Fibroblast of villous mesenchyme (primary cell): ENCODE measurements at places on chromosomes 16 and 17. TPM values are rescaled to one million over a fixed set of nuclear protein-coding genes. Genes with fewer than 3 reads are reported as not detected.

GRCh38 chr17:43220511-43221125, 7.8 kb downstream of the CCDC200 start:
- no peak for DNase-seq

DNA sequence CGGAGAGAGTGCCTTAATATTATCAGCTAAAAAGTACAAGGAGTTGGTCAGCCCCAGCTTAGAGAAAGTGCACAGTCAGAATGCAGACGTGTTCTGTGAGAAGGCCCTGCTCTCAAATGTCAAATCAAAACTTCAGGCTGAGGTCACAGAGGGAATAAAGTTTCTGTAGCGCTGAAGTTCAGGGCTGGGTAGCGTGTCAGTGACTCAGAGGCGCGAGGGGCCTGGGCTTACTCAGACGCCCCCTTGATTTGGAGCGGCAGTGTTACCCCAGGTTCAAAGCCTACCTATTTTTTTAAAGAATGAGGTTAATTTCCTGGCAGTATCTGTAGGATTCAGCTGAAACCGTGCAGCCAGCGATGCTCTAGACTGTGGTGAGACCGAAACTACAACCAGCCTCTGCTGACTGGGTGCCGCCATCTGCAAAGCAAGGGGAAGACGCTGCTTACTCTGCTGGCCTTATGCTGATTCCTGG, 4.8 kb downstream of the CIAO3 start:
- no peak for DNase-seq

DNA sequence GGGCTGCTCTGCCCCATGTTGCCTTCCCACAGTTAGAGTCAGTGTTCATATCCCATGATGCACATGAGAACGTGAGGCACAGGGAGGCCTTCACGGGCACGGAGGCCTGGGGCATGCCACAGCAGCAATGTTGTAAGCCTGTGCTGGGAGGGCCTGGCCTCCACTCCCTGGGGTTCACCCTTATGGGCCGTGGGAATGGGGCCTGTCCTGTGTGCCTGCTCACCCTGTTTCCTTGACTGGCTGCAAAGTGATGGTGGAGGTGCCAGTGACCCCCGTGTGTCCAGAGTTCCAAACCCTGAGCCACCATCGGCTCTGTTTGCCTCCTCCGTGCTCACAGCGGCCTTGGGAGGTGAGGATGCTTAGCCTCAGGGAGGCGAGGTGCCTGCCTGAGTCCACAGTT, 9.6 kb downstream of the POLR3E start:
- DNase-seq, result no peak

- DNase-seq, result no peak
Measured at GRCh38 chr16:30533748-30534367, 800 bp downstream of the ZNF747 start.

DNA sequence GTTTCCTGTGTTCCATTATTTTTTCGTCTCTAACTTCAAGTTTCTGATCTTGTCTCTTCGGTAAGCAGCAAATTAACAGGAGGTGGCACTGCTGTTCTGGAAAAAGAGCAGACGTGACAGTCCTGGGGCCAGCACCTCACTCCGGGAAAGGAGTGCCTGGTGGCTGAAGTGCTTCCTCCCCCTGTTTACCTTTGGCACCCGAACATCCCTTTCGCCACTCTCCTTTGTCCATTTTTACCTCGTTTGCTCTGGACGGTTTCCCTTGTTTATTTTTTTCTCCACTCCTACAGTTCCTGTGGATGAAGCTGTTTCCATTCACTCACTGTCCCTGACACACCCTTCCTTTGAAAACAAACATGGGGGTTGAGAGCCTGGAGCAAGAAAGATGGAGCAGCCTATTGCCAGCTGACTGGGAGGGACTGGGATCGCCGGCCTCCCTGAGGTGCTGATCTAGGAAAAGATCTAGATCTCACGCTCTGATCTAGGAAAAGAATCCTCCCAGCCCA, 12.6 kb downstream of the SAP30BP start:
- peak; percentile 56 for DNase-seq

GRCh38 chr16:29683543-29684090, 4.6 kb downstream of the QPRT start:
- no peak for DNase-seq

GRCh38 chr17:12386225-12386624, 279.5 kb upstream of the MYOCD start:
- peak; percentile 54 for DNase-seq

- no peak for DNase-seq
Measured at GRCh38 chr16:53744449-53744848, 40.5 kb downstream of the FTO start.

DNA sequence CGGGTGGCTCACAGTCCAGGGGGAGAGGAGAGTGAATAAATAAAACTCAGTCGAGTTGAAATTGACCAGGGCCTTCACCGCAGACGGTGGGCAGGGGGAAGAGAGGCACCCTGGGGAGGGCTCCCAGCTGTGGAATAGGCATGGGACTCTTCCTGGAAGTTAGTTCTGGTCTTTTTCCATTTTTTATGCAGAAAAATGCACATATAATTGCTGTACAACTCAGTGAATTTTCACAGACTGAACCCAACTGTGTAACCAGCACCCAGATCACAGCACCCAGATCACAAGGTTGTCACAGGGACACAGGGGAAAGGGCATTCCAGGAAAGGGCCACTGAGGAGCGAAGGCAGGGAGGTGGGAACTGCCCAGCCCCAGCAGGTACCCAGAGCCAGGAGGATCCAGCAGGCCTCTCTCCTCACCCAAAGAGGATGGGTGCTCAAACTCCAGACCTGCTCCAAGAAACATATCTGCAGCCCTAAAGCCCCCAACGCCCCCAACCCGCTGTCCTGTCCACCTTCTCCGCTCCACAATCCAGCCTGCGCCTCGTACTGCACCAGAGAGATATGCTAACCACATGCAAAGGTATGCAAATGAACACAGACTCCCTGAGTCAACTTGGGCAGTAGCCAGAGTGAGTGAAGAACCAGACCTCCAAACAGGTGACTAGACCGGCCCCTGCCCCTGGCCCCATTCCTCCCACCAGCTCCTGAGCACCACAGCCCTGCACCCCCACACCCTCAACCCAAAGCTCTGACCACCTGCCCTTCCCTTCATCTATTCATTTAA, 29.1 kb upstream of the EIF1 start:
- DNase-seq, result no peak

GRCh38 chr16:68685685-68686478, 40.8 kb downstream of the CDH3 start:
- no peak for DNase-seq

DNA sequence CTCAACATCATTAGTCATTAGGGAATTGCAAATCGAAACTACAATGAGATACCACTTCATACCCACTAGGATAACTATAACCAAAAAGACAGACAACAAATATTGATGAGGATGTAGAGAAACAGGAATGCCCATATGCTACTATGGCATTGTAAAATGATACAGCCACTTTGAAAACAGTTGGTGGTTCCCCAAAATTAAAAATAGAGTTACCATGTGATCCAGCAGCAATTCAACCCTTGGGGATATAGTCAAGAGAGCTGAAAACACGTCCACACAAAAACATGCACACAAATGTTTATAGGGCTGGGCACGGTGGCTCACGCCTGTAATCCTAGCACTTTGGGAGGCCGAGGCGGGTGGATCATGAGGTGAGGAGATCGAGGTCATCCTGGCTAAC, 10.0 kb upstream of the PECAM1 start:
- DNase-seq, result no peak

GRCh38 chr16:87304951-87305350, 12.2 kb downstream of the C16orf95 start:
- DNase-seq, result no peak

DNA sequence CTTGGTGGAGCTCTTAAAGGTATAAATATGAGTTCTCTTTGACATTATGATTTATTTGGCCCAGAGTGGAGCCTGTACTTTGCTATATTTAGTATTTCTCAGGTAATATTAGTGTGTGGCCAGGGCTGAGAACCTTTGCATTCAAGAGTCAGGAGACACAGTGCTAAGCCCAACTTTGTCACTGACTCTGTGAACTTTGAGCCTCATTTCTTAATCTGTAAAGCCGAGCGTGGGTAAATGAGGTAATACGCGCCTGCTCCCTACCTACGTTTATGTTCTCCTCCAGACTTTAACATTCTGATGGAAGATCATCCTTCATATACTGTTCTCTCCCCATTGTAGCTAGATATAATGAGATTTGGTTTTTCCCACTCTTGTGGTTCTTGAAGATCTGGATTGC, 10.5 kb downstream of the AP2B1 start:
- no peak for DNase-seq

The NPIPB8 gene
- total RNA-seq, result 0.86 TPM in 1 of 2 replicates, not detected in the other

The DLX4 gene
- total RNA-seq, result not detected in 2 replicates

The HID1 gene
- 3.5 and 4.3 TPM in 2 replicates for total RNA-seq

The FAAP100 gene
- 27.6 and 40.3 TPM in 2 replicates for total RNA-seq

The MSLN gene
- total RNA-seq, result 0.32 and 0.86 TPM in 2 replicates

The CCL5 gene
- total RNA-seq, result under 0.01 TPM in 1 of 2 replicates, not detected in the other

The RMI2 gene
- total RNA-seq, result 5.5 and 5.6 TPM in 2 replicates

The EVPLL gene
- not detected in 2 replicates for total RNA-seq

The MYO19 gene
- 50.1 and 52.8 TPM in 2 replicates for total RNA-seq
